NCI-H345 (cell line): ENCODE measurements at places on chromosomes 1 and 21.

- DNase-seq: no peak
Measured at GRCh38 chr1:211924256-211924655, 93.7 kb upstream of the LPGAT1 start.

DNA sequence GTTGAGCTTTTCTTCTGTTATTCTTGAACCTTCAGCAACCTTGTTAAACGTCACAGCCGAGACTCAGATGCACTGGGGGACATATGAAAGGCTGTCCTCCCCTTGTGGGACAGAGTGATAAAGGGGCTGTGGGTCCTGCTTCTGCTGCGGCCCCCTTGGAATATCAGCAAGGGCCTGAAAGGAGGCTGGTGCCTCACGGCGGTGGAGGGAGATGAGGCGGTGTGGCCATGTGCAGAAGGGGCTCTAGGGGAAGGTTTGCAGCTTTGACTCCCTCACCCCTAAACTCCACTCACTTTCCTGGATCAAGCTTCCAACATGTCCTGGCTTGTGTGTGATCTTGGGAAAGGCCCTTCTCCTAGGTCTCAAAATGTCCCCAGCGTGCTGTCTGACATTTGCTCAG, 270.7 kb upstream of the CSF3R start:
- no peak for DNase-seq

DNA sequence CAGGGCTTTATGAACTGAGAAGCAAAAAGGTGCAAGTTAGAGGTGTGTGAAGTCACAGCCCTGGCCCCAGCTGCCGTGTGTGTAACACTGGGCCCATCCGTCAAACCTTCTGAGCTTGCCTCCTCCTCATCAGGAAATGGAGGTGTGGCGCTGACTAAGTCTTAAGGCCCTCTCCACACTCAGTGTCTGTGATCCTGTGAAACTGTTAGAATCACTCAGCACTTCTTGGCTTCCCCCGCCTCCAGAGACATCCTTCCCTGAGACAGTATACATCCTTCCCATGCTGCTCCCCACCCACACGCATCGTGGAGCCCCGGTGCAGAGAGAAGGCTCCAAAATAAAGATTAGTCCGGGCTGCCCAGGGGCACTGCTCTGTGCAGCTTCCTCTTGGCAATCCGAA, 33.3 kb downstream of the LRP8 start:
- DNase-seq: no peak

DNA sequence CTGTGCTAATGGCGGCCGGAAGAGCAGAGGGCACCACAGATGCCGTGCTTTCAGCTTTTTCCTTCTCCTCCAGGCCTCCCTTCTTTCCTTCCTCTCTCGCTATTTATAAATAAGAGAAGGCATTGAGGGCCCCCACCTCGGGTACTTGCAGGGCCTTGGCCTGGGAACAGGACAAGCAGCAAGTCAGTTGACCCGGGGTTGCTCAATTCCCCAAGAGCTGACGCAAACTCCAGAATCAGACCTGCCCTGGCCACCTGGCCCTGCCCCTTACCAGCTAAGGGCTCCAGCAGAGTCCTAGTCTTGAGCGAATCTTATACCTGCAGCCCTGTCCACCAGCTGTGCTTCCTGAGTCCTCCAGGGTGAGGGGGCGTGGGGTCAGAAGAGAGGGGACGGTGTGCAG, 13.5 kb downstream of the TNFRSF1B start:
- no peak for DNase-seq

DNA sequence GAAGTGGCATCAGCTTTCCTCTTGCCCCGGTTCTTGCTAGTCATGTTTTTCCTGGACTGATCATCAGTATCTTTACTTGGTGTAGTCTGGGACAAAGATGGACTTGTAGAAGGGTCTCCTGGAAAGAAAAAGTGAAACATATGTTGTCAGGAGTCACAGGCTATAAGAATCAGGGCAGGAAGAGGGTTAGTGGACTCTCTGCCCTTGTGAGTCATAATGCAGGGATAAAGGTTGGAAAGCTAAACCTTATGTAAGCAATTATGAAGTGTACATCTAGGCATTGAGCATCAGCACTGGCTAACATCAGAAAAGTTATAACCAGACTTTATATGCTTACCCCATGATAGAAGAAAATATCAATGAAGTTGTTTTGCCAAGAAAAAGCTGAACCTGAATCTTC, 51.2 kb downstream of the XKR8 start:
- DNase-seq: no peak

DNA sequence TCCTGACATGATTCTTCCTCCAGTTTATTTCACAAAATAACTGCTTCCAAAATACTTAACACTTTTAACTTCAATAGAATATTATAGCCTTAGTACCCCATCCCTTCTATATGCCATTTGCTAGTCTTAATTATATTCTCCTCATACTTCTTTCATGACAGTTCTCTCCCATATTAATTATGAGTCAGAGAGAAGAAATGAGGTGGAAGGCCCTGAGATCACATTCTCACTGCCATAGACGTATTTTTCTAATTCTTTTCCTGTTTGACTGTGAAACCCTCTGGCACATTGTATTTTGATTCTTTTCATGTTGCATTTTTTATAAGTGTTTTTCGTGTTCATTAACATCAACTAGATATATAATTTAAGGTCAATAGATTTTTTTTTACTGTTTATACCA, 88.4 kb downstream of the GTF2B start:
- no peak for DNase-seq

GRCh38 chr21:45294509-45295291, 7.0 kb upstream of the POFUT2 start:
- no peak for DNase-seq
